Ecto neural progenitor cell (in vitro differentiated cells): ENCODE measurements at places on chromosomes 3 and 15.

DNA sequence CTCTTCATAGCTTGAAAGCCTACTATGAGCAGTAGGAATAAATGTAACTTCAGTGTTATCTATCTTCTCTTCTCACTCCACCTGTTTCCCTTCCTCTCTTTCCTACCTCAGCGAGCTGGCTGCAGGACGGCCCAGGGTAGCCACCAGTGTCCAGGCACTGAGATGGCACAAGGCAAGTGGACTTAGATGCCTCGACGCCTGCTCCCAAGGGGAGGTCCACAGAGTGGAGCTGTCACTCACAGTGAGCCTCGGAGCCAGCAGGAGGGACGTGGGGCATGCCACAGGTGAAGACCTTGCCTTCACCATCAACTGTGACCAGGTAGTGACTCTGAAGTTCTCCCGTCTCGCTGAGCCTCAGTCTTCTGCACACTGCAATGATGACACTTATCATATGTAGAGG, 88.2 kb downstream of the PCSK6 start:
- DNase-seq: no peak

DNA sequence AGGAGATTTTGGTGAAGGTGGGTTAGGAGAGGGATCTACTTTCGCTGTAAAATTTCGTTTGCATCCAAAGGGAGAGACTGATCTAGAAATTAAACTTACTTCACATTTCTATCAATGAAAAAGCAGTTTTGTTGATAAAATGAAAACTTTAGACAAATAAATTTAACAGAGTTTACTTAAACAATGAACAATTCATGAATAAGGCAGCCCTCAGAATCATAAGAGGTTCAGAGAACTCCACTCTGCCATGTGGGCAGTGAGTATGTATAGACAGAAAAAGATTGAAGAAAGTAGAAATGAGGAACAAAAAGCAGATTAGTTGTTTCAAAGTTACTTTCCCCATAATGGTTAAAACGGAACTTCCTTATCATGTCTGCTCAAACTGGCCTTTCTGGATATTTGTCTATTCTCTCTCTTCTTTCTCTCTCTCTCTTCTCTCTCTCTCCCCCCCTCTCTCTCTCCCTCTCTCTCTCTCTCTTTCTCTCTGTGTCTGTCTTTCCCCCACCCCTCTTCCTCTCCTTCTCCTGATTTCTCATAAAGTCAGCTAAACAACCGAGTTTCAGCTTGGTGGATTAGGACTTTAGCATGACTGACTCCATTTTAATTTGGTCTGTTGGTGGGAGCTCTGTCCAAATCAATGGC, 248.9 kb downstream of the TJP1 start:
- DNase-seq: no peak

DNA sequence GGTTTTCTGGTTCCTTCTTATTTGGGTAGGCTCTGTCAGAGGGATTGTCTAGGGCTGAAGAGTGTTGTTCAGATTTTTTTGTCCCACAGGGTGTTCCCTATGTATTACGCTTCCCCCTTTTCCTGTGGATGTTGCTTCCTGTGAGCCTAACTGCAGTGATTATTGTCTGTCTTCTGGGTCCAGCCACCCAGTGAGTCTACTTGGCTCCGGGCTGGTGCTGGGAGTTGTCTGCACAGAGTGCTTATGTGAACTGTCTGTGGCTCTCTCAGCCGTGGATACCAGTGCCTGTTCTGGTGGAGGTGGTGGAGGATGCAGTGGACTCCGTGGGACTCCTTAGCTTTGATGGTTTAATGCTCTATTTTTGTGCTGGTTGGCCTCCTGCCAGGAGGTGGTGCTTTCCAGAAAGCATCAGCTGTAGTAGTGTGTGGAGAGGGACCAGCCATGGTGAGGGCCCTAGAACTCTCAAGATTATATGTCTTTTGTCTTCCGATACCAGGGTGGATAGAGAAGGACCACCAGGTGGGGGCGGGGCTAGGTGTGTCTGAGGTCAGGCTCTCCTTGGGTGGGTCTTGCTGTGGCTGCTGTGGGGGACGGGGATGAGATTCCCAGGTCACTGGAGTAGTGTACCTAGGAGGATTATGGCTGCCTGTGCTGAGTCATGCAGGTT, 53.8 kb downstream of the CCDC66 start:
- DNase-seq: no peak

DNA sequence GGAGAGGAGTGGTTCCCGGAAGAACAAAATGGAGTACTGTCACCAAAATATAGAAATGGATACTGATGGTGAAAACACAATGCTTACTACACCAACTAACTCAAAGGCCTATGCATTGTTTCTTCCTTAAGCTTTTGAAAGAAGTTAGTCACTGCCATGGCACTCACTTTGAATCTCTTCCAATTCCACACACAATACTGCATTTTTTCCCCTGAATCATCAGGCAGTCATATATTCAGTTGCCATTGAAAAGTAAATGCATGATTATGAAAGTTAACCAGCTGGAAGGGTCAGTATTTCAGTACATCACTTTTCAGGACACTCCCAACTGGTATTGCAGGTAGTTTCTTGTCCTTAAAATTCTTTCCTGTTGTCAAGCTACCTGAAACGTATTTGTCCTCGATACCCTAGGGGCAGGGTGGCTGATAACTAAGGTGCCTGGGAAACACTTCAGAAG, 9.0 kb upstream of the LRRFIP2 start:
- DNase-seq: no peak

GRCh38 chr3:153897025-153897723, 224.0 kb upstream of the ARHGEF26 start:
- DNase-seq: no peak

GRCh38 chr15:59178151-59178695, 28.4 kb upstream of the LDHAL6B start:
- no peak for DNase-seq

GRCh38 chr3:38640661-38641452, 8.6 kb downstream of the SCN5A start:
- DNase-seq: peak; percentile 89

DNA sequence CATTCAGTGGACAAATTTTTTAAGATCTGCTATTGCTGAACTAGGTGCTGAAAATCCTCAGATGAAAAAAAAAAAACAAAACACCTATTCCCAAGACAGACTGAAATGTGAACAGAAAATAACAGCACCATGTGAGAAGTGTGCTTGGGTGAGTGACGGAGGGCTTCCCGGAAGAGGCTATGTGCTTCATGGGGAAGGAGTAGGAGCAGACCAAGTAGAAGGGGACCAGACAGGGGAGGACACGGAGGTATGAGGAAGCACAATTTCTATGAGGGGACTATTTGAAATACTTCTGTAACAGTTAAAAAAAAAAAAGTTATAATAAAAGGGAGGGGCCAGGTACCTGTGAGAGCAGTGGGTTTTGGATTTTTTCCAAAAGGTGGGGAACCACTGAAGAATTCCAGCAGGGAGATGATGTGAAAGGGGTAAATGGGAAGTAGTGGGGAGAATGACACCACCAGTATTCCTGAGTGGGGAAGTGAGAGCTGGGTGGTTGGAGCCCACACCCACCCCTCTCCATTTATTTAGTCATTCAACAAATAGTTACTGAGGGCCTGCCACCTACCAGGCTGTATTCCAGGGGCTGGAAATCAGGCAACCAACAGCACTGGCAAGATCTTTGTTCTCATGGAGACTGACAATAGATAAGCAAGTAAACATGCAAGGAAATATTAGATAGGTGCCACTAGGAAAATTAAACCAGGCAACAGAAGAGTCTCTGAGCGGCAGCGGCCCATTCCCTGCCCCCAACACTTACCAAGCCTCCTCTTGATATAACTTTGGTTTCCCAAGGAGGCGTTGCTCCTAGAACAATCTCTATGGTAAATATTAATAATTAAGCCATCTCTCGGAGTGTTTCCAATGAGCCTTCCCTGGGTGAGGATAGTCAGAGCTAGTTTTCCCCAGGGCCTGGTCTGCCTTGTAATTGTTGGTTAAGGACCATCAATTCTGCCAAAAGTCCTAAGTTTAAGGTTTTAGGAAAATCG, 3.8 kb upstream of the USP3 start:
- no peak for DNase-seq
